ENCODE measurements at places on chromosomes 12 and 14.

DNA sequence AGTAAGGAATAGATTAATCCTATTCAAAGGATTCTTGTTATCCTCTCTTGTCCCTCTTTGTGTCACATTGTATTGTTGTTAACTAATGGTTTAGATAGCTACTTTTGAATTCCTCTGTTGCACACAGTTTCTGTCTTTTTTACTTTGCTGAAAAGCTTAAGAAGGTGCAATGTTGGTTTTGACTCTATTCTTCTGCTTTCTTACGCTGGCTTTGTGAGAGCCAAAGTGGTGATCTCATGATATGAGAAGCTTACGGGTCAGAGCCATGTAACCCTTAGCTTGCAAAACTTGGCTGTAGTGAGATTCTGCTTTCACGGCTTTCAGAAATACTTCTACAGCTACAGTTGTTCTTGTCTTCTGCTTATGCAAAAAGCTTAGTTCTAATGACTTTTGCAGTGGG, 239.7 kb downstream of the TRHDE start:
- DNase-seq = no peak

- DNase-seq = no peak
Measured at GRCh38 chr12:27193854-27194544, 50.1 kb upstream of the STK38L start.

DNA sequence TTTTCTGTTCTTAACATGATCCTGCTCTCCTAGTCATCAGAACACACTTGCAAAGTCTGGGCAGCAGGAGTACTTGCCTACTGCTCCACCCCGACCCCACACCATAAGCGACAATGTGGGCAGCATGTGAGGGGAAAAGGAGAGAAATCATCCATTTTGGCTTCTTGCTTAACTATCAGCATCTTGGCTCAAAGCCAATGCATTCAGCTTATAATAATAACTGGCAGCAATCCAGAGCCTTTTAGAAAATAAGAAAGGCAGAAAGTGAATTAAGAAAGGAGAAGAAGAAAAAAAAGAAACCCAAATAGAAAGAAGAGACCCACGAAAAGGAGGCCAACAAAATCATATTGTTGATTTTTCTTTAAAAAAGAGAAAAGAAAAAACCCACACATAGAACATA, 930.8 kb downstream of the BCL11B start:
- DNase-seq = no peak

DNA sequence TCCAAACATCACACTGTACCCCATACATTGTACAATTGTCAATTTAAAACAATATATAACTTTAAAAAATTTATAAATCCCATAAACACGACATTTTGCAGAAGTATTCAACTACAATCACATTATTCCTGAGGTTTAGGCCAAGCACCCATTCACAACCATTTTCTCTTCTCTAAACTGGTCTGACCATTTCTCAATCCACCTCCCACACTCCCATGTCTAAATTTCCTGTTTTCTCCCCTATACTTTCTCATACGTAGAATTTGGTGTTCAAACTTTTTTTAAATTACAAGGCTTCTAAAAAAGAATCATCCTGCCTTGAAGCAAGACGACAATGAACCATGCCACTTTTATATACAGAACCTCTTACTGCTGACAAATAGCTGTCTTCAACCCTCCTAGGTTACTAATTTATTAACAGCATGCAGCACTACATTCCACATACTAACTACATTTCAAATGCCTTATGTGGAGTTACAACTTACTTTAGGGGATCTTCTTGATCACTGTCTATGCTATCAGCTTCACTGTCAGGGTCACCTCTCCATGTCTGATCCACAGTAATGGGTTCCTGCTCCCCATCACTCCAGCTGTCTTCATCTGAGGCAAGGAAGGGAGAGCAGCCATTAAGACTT, 3.4 kb downstream of the KANSL2 start:
- no peak for DNase-seq

DNA sequence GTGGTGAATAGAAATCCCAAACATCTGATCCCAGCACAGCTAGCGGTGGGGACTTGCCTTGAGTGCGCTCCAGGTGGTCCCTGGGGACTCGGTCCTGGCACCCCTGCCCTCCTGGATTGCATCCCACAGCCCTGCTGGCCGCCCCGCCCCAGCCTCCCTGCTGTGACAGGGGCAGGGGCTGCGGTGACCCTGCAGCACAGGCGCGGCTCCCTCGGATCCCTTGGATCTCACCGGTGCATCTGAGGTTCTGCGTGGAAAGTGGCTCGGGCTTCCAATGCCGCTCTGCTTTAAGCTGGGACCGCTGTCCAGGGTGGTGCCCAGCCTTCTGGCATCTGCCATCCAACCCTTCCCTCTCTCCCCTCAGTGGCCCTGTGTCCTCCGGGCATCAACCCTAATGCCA, 16.0 kb downstream of the ANKRD9 start:
- no peak for DNase-seq

GRCh38 chr12:64891629-64892028, 67.2 kb downstream of the TBC1D30 start:
- no peak for DNase-seq

- no peak for DNase-seq
Measured at GRCh38 chr14:82345184-82345583, 811.5 kb upstream of the SEL1L start.

GRCh38 chr12:97628962-97629361, 166.4 kb downstream of the RMST start:
- DNase-seq = no peak

GRCh38 chr12:63934936-63935335, 90.4 kb downstream of the SRGAP1 start:
- DNase-seq = no peak

GRCh38 chr12:5621329-5621728, 189.4 kb downstream of the NTF3 start:
- DNase-seq = no peak

DNA sequence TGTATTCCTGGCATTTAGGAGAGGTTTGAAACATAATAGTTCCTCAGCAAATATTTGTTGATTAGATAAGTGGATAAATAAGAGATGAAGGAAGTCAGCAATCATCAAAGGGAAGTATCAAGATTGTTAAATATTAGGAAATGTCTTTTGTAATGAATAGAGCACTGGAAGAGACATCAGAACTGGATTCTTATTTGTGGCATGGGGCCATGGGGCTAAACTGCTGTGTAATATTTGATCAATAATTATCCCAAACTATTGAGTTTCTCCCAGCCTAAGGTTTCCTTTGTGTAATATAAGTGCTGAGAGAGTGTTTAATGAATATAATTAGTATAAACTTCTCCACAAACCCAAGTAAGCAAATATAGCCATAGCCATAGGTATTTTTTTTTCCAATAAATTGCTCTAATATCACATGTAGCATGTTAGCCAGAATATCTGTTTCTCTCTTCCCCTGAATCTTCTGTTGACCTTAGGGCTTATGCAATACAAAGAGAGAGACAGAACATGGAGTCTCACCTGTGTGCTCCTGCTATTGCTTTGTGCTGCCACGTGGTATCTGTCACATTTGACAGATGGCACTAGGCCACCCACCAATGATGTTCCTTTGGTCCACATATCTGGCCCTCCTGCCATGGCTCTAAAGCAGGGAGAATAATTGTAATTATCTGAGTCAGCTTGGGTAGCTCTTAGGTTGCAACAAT, 658.7 kb downstream of the SOX5 start:
- no peak for DNase-seq

- DNase-seq = no peak
Measured at GRCh38 chr12:45355730-45356129, 139.8 kb downstream of the ANO6 start.

DNA sequence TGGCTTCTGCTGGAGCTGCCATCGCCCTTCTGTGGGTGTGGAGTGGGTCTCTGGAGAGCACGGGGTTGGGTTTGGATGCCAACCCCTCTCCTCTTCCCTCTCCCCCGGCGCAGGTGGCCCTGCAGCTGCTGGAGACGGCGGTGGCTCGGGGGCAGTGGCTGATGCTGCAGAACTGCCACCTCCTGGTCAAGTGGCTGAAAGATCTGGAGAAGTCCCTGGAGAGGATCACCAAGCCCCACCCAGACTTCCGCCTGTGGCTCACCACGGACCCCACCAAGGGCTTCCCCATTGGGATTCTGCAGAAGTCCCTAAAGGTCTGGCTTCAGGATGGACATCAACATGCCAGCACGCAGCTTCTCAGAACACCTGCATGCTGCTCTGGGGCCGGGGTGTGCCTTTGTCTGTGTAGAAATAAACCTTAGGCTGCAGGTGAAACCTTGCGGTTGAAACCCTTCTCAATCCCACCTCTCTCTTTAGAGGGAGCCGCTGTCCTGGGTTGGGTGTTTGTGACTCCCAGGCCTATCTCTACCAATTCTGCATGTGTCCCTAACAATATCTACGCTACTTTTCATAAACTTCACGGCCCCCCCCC, 44.3 kb downstream of the CCDC92 start:
- no peak for DNase-seq

DNA sequence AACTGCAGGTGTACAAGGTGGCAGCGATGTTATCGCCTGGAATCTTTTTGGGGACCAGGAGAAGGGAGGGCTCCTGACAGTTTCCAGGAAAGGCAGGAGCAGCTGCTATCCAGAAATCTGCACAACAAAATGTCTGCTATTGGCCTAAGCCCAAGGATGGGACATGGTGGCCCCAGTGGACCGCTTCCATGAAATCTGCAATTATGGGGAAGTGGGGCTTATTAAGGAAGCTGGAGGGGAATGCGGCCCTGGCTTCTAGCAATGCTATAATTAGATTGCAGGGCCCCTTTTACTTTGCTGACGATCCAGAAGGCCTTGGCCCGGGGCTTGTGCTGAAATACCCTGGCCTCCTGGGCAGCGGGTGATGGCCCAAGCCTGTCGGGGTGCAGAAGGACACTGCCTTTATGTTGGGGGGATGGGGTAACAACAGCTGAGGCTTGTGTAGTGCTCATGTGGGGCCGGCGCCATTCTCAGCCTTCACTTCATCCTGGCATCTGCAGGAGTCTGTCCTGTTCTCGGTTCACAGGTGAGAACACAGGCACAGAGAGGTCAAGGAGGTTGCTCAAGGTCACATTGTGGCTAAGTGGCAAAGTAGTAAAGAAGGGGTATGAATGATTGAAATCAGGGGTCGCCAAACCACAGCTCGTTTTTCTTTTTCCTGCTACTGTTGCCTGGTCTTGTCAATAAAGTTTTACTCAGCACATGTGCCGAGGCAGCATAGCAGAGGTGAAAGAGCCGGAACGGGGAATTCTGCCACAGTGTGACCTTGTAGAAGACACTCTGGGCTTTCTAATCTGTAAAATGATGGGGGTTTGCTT, 153.5 kb downstream of the RBM19 start:
- peak; percentile 54 for DNase-seq

DNA sequence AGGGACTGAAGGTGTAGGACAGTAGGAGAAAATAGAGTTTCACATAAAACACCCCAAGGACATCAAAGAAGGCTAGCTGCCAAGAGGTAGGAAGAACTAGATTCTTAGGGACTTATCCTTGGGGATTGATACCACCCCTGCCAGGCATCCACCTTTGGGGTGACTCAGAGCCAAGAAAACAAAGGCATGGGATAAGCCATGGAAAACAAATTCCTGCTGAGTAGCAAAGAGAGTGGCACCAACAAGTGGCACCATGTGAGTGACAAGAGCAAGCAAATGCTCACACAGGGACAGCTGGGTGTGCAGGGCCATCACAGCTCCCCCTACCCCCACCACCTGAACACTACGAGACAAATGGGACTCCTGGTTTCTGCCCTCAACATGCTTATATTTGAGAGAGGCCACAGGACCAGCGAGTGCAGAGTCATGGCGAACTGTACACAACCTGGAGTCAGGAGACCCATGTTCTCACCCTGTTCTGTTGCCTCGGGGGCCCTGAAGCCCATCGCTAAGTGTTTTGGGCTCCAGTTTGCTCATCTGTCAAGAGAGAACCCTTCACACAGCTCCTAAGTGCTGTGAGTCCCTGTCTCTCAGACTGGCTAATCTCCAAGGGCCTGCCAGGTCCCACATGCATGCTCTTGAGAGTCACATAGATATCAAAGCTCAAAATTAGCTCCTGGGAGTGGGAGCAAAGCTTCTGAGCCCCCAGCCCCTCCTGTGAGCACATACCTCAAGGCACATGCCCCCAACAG, 91.9 kb downstream of the DPF3 start:
- no peak for DNase-seq

DNA sequence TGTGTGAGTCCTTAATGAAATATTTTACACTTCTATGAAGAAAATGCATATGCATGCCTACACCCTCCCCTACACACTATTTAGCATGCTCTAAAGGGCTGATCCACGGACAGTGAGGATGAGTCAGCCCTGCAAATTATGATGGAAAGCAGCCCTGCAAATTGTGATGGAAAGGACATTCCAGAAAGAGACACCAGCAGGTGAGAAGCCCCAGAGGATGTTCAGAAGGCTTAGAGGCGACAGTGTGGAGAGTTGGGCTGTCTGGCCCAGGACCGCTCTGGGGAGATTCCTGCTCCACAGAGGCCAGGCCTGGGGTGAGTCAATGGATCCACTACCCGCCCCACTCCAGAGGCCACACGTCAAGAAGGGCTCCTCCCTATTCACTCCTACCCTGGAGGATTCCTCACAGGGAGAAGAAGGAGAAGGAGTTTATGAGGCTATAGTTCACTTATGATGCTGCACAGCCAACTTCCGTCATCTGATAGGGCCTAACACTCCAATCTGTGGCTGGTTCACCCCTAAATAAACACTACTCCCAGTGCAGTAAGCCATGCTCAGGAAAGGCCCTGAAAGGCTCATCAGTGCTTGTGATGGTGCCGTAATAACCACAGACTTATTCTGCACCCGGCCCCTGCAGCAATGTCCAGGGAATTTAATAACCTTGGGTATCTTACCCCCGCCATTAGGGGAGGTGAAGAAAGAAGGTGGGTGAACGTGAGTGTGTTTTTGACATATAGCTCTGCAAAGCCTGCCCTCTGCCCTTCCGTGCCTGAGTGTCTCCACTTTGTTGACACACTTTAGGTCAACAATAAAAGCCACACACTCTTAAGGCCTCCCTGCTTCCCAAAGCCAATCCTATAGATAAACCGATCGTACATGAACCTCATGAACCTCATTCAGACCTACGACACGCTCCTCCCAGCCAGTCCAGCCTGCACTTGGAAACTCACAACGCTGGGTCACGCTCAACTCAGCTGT, 46.4 kb downstream of the CLMN start:
- DNase-seq = no peak
